Left lung (tissue), 14 donors: ENCODE measurements at places on chromosomes 3 and 15.

DNA sequence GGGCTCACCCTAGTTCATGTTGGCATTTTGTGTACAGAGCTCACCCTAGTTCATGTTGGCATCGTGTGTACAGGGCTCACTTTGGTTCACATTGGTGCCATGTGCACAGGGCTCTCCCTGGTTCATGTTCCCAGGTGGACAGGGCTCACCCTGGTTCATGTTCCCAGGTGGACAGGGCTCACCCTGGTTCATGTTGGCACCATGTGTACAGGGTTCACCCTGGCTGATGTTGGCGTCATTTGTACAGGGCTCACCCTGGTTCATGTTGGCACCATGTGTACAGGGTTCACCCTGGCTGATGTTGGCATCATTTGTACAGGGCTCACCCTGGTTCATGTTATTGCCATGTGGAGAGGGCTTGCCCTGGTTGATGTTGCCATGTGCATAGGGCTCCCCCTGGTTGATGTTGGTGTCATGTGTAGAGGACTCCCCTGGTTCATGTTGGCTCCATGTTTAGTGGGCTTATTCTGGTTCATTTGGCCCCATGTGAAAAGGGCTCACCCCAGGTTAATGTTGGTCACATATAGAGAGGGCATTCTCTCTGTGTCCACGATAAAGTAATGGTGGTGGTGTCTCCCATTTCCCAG, 31.7 kb upstream of the NR2C2 start:
- DNase-seq: peak; percentile 7

GRCh38 chr15:25691544-25692430, 171.3 kb downstream of the ATP10A start:
- no peak for DNase-seq

DNA sequence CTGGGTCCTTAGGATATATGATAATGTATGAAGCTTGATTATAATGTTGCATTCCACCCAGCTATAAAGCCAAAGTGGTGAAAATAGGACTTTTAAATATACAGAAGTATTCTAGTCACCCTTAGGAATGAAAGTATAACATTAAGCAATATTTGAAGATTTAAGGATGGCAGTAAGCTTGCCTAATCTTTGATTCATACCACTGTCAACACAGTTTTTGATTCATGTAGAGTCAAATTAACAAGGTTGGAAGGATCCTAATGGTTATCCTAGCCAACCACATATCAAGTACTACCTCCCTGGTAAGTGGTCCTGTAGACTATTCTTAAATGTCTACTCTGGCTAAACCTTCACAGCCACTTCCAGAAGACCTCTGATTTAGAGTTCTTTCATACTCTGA, 18.6 kb downstream of the ARIH1 start:
- no peak for DNase-seq

GRCh38 chr3:111702996-111703985, 108.1 kb upstream of the ZBED2 start:
- DNase-seq: no peak

DNA sequence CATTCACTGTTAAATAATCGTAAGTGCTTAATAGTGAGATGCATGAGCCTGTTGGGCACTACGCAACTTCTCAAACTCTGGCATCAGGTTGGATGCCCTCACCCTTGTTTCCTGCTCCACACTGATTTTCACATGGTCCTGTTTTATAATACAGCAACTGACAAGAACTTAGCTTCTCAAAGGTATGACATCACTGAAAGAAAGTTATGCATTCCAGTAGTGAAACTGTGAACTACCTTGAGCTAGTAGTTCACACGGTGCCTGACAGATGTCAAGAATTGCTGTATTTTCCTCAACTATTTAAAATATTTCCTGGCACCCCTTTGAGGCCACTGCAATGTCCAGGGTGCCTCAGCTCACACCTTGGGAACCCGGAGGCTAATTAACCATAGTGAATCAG, 327.5 kb downstream of the RORA start:
- no peak for DNase-seq

DNA sequence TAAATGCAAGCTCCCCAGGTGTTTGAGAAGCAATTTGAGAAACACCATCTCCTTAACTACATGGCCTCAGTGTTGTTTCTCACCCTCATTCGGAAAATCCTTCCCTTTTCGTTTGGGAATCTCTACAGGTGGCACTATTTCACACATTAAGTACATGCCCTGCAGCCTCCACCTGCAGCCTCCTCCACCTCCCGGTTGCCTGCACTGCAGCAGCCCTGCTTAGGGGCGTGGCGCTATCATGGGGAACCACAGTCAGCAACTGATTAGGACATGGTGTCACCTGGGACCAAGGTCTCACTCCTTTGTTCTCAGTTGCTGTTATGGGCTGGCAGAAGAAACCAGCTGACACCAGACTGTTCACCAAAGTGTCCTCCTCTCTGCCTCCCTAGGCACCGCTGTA, 11.7 kb upstream of the ZNF774 start:
- DNase-seq: no peak

GRCh38 chr3:30399394-30400181, 206.8 kb upstream of the TGFBR2 start:
- DNase-seq: no peak

DNA sequence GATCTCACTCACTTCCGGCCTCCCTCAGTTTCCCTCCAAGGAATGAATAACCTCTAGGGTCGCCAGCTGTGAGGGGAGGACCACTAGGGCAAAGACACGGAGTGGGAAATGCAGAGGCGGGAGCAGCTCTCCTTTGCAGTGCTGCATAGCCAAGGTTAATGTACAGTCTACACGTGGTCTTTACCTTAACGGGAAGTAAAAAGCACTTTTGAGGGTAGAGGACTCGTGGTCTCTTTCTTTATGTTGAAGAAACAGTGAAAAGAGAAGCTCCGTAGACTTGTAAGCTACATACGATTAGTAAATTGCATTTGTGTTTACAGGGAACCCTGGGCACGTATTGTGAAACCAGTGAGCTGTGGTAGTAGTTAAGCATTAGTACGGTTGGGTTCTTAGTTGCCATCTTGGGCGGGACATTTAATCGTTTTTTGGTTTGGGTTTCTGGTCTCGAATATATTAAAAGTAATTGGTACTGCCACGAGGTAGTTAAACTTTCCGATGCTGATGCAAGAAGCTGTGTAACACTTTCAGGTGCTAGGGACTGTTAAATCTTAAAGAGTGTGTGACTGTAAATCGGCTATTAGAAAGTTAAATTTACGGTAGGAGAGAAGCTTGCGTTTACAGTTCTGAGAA, 828 bp downstream of the U2SURP start:
- no peak for DNase-seq
